ENCODE measurements at places on chromosomes 5 and 9.

- no peak for DNase-seq
Observed at GRCh38 chr9:125694478-125694877, 12.5 kb downstream of the MAPKAP1 start.

DNA sequence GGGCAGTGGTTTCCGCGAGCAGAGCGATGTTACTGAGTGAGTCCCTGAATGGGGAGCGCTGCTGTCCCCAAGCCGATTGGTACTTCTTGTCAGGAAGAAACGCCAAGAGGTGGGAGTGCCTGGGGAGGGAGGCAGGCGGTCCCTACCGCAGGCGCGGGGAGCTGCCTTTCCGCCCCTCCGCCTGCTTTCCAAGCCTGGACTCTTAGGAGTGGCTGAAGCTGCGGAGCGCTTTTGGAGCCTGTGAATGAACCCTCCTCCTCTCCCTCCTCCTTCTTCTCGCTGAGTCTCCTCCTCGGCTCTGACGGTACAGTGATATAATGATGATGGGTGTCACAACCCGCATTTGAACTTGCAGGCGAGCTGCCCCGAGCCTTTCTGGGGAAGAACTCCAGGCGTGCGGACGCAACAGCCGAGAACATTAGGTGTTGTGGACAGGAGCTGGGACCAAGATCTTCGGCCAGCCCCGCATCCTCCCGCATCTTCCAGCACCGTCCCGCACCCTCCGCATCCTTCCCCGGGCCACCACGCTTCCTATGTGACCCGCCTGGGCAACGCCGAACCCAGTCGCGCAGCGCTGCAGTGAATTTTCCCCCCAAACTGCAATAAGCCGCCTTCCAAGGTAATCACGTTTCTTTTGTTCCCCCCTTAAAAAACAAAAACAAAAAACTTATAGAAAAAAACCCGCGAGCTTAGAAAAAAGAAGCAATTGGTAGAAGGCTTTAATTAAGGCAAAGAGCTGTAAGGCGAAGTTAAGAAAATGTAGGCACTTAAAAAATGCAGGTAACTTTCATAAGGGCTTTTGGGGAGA lies at the start of gene VCAN:
Gene VCAN (plus strand): TSS at position 340 of the 808 bp plus-strand sequence. CDS start 11,775 bp downstream, outside the sequence.
- peak; percentile 88 for DNase-seq

DNA sequence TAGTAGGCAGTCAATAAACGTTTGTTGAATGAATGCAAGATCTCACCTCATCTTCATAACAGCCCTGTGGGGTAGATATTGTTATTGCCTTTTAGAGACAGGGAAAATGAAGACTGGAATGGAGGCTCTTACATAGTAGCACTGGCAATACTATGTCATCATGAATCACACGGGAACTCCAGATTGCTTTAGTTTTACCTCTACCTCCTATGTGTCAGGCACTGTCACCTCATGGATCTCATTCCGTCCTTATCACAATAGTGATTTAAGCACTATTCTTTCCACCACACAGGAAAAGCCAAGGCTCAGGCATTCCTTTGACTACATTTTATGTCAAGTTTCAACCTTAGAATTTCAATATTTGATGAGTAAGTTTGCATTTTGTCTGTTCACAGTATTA lies 2.9 kb upstream of the EPB41L4B start:
- no peak for DNase-seq

DNA sequence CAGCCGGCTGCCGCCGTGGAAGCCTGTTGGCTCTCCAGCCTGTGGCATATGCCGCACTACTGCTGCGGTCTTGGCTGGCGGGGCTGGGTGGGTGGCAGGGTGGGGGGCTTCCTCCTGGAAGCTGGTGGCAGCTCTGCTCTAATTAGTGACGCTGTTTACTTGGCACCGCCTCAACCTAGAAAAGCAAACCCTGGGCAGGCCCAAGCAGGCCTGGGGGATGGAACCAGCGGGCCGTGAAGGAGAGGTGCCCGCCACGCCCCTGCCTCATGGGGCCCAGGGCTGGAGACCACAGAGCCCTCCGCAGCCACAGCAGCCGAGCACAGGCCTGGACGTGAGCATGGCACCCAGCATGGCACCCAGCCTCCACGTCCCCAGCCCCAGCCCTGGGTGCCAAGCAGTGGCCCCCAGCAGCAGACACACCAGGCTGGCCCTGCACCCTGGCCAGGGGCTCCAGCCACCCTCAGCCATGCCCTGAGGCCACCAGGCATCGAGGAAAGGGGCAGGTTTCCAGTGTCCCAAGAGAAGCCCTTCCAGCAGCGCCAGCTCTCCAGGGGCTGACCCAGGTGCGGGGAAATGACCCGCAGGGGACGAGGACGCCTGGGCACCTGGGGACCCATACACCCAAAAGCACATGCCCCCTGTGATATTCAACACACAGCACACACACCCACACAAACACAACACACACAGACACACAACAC lies 5.4 kb upstream of the CCDC187 start:
- DNase-seq = no peak

- DNase-seq = no peak
Observed at GRCh38 chr9:90774682-90775081, 26.9 kb upstream of the SYK start.

DNA sequence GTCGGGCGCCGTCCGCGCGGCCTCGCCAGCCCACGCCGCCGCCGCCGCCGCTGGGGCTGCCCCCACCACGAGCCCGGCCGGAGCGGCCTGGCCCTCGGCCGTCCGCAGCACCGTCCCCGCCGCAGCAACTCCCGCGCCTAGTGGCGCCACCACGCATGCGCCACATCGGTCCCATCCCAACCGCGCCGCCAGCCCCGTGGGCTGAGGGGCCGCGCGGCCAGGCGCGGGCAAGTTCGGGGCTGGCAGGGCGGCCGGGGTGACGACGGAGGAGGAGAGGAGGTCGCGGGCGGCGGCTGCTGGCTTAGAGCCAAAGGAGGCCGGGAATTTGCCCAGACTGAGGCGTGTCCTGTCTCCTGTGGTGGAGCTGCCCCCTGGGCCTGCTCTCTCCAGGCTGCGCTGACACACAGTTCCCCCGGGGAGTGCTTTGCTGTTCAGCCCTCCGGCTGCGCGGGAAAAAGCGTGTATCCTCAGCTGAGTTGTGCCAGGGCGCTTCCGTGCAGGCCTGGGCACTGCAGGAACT lies at the start of gene TUSC1:
Gene TUSC1 (minus strand): TSS at position 298 of the 520 bp plus-strand sequence. CDS start 132 bp downstream, at position 166.
- peak; percentile 64 for DNase-seq

DNA sequence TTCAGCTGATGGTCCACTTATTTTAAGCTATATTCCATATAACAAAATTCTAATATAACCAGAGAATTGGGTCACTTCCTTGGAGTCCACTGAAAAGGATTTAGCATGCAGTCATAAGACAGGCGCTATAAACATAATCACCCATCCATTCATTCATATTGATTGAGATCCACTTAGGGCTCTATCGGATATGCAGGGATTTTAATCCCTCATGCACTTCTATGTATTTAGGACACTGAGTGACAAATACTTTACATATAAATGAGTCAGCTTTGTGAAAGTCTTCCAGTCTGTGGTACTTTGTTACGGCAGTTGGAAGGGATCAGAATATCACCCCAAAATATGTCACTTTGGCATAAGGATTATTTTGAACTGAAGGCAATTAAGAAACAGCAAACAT lies 127.3 kb upstream of the ZNF608 start:
- DNase-seq = no peak

- no peak for DNase-seq
Observed at GRCh38 chr5:128949847-128950546, 15.3 kb upstream of the SLC27A6 start.
